ENCODE measurements at places on chromosomes 5 and 9.

- DNase-seq = no peak
Measured at GRCh38 chr5:167816354-167816753, 475.1 kb upstream of the WWC1 start.

GRCh38 chr9:134929193-134930158, 11.8 kb upstream of the FCN1 start:
- DNase-seq = no peak

GRCh38 chr9:129069862-129070641, 10.9 kb upstream of the DOLPP1 start:
- DNase-seq = no peak

GRCh38 chr9:88174324-88174723, 36.0 kb upstream of the SPATA31C2 start:
- DNase-seq = peak; percentile 5

GRCh38 chr9:127874301-127875221, 2.9 kb downstream of the AK1 start:
- DNase-seq = no peak

GRCh38 chr9:135608294-135608998, 30.9 kb downstream of the GLT6D1 start:
- no peak for DNase-seq

DNA sequence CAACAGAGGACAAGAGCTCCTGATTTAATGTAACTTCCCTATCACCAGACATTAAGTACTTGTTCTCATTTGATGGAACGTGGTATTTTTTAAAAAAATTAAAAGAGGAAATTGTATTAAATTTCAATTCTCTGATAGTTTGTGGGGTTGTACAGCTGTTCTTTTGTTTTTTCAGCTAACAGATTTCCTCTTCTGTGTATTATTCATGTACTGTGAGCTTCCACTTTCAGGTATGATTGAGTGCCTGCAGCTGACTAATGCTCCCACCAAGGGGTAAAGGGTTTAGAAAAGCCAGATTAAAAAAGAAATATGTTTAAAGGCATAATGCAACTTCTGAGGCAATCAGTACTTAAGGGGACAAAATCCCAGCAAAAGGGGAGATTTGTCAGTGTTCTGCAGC, 117.7 kb upstream of the ACTBL2 start:
- no peak for DNase-seq

GRCh38 chr9:70046274-70047070, 2.8 kb downstream of the MAMDC2 start:
- no peak for DNase-seq

DNA sequence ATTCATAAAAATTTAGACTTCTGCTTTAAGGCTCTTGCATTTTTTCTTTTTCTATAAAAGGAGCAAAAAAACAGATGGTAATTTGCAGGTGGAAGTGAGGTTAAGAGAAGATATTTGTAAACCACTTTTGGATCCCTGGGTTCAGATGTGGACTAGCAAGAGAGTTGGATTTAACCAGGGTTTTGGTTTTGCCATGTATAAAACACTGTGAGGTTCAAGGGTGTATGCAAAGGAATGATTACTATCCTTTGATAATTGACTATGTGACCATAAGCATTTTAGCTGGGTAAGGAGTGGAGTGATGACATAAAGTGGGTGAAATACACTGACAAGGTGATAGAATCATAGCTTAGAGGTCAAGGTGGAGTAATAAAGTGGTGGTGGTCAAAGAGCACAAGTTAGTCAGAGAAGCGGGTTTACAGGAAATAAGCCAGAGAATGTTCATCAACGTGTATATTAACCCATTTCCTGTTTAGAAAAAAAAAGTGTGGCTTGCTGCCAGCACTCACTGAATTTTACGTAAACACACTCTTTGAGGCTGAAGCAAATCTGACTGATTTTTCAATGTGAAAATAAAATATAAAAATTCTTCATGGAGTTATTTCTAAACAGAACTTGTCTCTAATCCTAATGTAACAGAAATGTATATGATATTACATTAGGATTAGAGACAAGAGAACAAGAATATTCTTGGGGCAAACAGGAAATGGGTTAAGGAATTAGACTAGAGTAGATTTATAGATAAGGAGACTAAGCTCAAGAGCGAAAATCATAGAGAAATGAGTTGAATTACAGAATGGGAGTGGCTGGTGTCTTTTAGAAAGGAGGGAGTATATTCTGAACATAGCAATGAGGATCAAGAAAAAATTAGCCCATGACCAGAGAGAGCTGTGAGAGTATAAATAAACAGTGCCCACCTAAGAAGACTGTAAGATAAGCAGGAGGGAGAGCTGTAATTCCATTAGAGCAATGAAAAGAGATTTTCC, 74.5 kb downstream of the CDKN2A start:
- no peak for DNase-seq

DNA sequence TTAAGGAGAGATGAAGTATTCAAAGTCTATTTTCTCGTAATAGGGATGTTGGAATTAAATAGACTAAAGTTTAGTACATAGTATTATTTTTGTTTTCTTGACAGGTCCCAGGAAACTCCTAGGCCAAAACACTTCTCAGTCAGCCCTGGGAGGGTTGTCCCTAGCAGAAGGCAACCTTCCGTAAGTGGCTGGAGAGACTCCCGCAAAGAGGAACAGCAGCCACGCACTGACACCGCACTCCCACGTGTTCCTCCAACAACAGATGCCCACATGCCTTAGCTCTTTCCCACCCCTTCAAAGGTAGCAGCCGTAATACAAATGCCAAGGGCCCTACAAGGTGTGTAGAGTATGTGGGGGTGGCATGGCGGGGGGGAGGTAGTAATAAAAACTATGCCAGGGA, 28.4 kb downstream of the PCDHGC5 start:
- DNase-seq = no peak

GRCh38 chr9:81656004-81656403, 33.3 kb downstream of the TLE1 start:
- DNase-seq = no peak

- no peak for DNase-seq
Measured at GRCh38 chr5:35303152-35303551, 72.9 kb upstream of the PRLR start.

GRCh38 chr9:37732086-37732741, 21.4 kb upstream of the TRMT10B start:
- peak; percentile 64 for DNase-seq

- DNase-seq = no peak
Measured at GRCh38 chr5:16459451-16459850, 6.1 kb downstream of the ZNF622 start.

DNA sequence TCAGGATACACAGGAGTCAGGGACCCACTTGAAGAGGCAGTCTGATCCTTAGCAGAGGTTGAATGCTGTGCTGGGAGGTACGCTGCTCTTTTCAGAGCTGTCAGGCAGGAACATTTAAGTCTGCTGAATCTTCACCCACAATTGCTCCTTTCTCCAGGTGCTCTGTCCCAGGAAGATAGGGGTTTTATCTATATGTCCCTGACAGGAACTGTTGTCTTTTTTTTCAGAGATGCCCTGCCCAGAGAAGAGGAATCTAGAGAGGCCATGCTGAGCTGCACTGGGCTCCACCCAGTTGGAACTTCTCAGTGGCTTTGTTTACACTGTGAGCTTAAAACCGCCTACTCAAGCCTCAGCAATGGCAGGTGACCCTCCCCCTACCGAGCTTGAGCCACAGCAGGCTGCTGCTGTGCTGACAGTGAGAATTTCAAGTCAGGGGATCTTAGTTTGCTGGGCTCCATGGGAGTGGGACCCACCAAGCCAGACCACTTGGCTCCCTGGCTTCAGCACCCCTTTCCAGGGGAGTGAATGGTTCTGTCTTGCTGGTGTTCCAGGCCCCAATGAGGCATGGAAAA, 169.0 kb downstream of the FBXL17 start:
- DNase-seq = no peak

- no peak for DNase-seq
Measured at GRCh38 chr9:5515261-5515650, 4.9 kb downstream of the PDCD1LG2 start.

GRCh38 chr5:39892708-39893107, 467.9 kb upstream of the DAB2 start:
- no peak for DNase-seq

GRCh38 chr5:34040472-34040871, 2.5 kb downstream of the C1QTNF3 start:
- DNase-seq = no peak

Measured in NCI-H1092 treated with DMSO at 0.1 percent for 48 hours (cell line).